ENCODE measurements at places on chromosomes 1 and 21.
A peak's percentile ranks its signal among the peaks of the same experiment; 100 is the strongest.

DNA sequence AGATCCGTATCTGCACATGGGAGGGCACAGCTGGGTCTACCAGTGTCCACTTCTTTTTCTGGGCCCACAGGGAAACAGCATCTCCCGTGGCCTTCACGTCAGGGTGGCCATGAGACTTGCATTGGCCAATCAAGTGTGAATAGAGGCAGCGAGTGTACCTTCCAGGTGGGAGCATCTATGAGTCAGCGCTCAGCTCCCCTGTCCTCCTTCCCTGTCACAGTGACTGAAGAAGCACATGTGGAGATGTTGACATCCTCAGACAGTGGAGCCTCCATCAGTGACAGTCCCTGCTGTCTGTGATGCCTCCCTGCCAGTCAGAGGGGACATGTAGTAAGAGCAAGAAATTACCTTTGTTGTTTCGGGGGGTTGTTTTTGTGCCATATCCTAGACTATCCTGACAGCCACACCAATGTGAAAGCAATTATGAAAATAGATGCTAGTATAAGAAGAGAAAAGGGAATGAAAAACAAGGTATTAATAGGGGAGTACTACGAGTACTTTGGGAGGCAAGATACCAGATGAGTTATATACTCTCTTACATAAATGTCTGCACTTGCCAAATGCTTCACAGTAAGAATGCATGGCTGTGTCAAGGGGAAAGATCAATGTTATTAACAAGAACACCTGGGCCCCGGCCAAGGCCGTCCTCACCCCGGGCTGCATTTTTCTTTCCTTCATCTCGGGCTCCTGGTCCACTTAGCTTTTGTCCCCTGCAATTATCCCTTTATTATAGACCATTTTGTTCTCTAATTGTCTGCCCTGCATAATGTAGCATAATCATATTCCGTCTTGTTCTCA lies 86.0 kb downstream of the MATN1 start:
- no peak for DNase-seq

DNA sequence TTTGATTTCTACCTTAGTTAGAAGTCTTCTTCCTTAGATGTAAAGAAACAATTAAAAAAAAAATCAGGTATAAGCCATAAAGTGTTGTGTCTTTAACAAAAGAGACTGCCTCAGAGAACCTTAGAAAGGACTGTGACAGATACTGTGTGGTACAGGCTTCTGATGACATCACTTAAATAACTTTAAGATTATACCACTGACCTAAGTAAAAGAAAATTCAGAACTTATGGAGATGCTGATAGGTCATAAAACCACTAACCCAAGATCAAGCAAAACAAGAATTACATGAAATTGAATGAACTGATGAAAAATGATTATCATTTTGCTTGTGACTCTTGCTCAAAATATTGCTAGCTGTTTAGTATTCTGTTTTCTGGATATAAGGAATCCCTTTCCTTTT lies 220.8 kb downstream of the NRIP1 start:
- DNase-seq = no peak

DNA sequence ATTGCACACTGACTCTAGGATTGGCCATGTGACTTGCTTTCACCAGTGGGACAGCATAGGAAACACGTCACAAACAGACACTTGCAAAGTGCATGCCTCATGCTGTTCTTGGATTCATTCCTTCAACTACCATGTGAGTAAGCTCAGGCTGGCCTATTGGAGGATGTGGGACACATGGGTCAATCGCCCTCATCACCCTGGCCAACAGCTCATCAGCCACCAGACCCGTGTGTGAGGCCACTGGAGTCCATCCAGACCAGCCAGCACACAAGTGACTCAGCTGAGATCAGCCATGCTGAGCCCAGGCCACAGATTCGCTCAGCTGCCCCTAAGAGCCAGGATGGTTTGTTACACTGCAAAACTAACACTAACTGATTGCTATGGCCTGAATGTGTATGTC lies 216.1 kb upstream of the GRIK3 start:
- peak; percentile 59 for DNase-seq

- no peak for DNase-seq
Observed at GRCh38 chr1:214475331-214475730, 76.1 kb downstream of the PTPN14 start.

- no peak for DNase-seq
Observed at GRCh38 chr1:202283991-202284390, 57.7 kb downstream of the UBE2T start.

DNA sequence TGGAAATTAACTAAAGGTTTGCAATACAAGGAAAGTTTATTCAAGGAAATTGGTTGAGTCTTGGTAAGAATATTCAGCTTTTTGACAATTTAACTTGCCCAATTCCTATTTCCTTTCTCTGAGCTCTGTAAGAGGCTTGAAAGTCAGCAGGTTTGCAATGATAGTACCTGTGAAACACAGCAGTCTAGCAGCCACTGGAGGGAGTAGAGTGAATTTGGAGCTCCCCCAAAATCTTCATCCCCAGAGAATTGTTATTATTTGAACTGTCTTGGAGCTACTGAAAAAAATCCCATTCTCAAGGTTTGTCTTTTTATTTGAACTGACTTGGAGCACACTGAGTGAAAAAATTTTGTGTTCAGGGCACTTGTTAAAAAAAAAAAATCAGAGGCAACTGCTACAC lies 654.2 kb upstream of the PKN2 start:
- DNase-seq = no peak

DNA sequence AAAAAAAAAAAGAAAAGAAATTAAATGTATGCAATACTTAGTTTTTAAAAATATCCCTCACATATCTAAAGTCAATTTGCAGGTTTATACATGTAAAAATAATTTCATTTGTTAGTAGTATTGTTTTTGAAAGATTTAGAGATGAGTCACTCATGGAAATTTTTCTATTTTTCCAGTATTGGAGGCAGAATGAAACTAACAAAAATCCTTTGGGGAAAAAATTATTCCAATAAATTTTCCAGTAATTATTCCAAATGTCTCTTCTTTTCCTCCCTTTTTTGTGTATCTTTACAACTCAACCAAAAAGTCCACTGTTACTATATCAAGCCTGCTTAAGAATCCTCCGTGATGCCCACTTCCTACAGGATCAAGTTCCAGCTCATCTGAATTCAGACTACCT lies 29.9 kb downstream of the MPZL1 start:
- DNase-seq = no peak

- DNase-seq = no peak
Observed at GRCh38 chr21:28769683-28770082, 223.0 kb downstream of the LTN1 start.

- no peak for DNase-seq
Observed at GRCh38 chr1:26434161-26434752, 2.1 kb downstream of the DHDDS start.

DNA sequence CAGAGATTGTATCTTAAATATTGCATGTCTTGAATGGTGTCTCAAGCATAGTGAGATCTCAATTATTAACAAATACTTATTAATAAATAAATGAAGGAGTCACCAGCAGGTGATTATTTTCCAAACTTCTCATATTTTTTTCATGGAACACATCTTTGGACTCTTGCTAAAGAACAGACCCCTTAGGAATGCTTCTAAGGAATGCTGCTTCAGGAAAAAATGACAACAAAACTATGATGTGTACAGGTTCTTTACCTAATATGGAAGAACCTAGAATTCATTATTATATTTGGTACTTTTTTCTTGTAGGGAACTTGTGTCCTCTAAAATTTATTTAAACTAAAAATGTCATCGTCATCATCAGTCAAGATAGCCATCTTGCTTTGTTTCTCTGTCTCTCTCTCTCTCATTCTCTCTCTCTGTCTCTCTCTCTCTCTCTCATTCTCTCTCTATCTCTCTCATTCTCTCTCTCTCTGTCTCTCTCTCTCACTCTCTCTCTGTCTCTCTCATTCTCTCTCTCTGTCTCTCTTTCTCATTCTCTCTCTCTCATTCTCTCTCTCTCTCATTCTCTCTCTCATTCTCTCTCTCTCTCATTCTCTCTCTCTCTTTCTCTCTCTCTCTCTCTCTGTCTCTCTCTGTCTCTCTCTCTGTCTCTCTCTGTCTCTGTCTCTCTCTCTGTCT lies 63.0 kb upstream of the ETS2 start:
- no peak for DNase-seq

DNA sequence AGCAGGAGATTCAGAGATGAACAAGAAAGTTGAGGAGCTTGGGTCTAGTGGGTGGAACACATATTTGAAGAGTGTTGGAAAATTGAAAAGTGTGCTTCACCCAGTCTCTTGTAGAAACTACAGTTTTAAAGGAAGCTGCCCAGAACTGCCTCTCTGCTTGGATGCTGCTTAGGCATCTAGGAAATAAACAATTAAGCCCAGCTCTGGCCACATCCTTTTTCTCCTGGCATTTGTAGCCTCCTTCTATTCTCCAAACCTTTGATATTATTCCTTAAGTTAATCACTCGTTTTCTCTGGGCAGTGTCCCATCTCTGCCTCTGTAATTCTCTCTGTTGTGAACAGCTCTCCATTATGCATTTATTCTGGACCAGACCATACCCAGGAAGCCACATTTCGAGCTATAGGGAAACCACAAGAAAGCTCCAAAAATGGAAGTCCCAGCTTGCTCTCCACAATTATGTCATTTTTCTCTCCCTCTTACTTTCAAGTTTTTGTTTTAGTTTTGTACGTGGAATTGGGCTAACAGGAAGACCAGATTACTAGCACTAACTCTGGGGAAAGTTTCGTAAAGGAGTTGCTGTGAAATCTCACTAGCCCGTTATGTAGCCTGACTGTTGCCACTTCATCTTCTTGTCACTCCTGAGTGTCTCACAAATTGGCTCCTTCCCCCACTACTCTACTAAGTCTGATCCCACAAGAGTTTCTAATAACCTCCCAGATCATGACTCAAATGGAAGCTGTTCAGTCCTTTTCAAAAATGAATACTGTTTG lies 102.2 kb downstream of the NTMT2 start:
- DNase-seq = no peak

DNA sequence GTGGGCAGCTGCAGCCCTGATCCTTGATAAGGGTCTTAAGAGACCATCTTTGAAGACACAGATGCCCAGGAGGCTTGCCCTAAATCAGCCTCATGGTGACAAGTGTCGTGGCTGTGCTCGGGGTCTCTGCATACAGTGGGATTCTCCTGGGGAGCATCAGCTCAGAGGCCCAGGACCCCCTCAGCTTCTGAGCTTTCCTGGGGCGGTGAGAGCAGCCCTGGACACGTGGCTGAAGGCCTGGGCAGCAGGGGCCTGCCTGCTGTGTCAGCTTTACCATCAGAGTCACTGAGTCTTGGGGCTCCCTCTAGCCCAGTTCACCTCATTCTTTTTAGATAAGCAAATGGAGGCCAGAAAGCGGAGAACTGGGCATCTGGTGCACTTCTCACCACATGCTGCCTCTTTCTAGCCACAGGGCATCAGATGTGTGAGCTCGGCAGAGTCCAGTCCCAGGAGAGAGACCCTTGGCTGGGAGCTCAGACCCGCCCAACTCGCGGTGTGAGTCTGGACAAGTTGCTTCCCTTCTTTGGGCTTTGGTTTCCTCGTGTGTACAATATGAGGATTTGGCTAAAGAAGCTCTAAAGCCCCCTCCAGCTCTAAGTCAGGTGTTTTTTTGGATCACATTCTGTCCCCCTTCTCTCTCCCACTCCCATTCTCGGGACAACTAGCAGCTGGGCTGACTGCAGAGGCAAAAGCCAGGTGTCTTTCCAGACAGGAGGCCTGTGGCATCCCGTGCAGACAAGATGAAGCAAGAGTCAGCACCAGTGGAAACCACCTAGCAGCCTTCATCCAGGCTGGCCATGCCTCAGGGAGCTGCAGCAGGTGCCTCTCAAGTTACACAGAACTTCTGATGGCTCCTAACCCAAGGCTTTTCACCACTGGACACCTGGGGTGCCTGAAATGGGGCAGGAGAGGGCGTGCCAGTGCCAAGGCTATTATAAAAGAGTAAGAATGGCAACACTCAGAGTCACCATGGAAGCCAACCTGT lies 119.1 kb downstream of the KCNN3 start:
- no peak for DNase-seq

- DNase-seq = peak; percentile 35
Observed at GRCh38 chr1:85047472-85048295, 616 bp downstream of the MCOLN3 start.

- no peak for DNase-seq
Observed at GRCh38 chr1:3444736-3445135, 9.7 kb upstream of the ARHGEF16 start.

GRCh38 chr1:185679220-185679619 lies 55.0 kb upstream of the HMCN1 start:
- DNase-seq = no peak

DNA sequence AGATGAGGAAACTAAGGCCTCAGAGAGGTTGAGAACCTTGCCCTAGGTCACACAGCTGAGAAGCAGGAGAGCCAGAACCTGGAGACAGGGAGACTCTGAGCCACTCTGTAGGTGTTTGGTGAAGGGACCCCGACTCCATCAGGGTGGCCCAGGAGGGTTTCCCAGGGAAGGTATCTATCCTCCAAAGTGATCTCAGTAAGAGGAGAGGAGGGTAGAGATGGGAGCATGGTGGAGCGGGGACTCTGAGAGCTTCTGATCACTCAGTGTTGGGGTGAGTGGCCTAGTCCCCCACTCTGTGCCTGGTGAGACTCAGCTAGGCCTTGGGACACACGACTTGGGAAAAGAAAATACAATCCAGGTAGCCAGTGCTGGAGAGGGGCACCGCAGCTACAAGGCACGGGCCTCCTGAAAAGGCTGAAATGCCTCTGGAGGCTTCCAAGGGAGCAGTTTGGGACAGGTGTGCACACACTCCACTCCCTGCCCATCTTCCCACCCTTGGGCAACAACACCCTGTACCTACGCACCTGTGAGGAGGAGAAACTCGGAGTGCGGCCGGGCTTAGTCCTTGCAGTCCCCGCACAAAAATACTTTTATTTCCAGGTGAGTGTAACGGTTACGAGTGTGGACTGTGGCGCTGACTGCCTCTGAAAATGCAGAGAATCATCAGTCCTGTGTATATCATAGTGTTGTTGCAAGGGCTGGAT lies 80.8 kb downstream of the CAMK2N1 start:
- no peak for DNase-seq

- no peak for DNase-seq
Observed at GRCh38 chr1:14103878-14104430, 404.0 kb downstream of the PRDM2 start.

DNA sequence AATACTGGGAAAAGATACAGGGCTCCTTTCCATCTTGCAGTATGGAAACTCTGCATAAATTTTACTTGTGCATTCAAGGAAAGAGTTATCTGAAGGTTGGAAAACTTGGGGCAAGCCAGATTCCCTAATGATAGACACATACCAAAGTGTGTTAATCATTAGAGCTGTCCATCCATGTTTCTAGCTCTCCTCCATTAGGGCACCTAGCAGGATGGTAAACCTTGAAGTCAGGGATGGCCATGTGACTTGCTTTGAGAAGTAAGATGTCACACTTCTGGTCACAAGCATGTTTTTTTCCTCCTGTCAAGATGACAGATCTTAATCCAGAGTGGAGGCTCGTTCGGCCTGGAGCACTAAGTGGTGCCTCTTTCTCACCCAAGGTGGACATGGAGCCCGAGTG lies 241.9 kb upstream of the RUNX1 start:
- no peak for DNase-seq

DNA sequence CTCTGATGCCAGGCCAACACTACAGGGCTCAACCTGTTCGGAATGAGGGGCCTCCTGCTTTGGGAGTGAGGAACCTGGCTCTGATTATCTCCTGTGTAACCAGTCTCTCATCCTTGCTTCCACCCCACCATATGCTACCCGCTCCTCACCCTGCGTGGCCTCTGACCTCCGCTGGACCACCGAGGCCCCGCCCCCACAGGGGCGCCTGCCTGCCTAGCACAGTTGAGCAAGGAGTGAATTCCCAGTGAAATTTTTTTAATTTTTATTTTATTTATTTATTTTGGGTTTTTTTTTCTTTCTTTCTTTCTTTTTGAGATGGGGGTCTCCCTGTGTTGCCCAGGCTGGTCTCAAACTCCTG lies 1.9 kb upstream of the GNB1 start:
- no peak for DNase-seq

All from RKO (cell line).